Lung microvascular endothelial cell (primary cell): ENCODE measurements at places on chromosomes 7 and 10.

DNA sequence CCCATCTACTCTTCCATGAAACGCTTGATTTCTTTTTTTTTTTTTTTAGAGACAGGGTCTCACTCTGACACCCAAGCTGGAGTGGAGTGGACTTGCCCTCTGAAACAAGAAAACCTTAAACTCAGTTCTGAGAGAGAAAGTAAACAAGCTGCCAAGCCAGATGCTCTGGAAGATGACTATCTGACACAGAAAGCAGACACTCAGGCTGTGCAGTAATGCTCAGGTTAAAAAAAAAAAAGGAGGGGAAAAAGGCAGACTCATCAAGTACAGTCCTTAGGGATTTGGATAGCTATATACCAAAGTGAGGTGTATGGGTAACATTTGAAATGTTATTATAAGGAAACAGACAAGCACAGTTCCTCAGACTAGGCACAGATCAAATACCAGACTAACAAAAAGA lies 80.5 kb downstream of the IDE start:
- DNase-seq: no peak

- no peak for DNase-seq
These were observed 6.0 kb upstream of the GNB2 start for GRCh38 chr7:100667331-100668068.

DNA sequence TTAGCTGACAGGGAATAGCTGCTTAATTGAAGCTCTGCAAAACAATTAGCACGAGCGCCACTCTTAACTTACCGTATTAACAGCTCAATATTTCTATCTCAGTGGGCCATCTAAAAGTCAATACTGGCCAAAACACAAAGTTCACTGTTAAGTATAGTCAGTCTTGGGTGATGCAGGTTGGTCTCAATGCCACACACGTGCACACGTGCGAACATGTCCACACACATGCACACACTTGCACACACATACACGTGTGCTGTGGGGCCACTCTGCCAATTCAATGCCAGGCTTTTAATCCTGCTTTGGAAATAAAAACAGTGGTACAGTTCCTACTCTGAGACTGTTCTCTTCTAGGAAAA lies 105.1 kb downstream of the GRB10 start:
- no peak for DNase-seq

GRCh38 chr7:34136698-34137097 lies 231.4 kb downstream of the BMPER start:
- DNase-seq: no peak

DNA sequence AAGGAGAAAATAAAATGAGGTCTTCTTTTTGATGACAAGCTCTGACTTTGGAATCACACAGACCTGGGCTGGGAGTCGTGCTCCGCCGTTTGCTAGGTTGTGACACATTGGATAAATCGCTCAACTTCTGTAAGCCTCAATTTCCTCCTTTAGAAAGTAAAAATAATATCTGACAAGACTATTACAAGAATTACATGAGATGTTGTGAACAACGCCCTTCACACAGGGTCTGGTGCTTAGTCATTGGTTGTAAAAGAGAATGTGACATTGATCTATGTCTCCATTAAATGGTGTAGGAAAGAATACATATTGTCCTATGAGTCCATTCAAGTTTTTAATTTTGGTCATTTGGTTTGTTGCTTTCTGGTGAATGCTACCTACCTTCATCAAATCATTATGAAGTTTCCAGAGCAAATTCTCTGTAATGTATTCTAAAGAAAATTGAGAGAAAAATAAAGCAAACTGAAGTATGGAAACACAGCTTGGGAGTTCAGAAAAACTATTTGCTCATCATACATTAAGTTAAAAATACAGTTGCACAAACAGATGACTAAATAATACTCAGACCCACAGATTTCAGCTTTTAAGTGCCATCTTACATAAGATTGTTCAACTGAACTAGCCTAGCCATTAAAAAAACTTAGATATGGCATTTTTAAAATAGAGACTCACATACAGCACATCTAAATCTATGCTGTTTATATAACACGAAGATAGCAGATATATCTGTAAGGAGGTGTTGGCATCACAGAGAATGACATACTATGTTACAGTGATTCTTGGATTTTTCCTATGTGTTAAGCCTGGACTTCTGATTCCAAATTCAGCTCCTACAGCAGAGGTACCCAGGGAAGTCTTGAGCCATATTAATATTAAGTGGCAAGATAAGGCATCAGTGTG lies 12.3 kb upstream of the ADRB1 start:
- DNase-seq: peak; percentile 31

DNA sequence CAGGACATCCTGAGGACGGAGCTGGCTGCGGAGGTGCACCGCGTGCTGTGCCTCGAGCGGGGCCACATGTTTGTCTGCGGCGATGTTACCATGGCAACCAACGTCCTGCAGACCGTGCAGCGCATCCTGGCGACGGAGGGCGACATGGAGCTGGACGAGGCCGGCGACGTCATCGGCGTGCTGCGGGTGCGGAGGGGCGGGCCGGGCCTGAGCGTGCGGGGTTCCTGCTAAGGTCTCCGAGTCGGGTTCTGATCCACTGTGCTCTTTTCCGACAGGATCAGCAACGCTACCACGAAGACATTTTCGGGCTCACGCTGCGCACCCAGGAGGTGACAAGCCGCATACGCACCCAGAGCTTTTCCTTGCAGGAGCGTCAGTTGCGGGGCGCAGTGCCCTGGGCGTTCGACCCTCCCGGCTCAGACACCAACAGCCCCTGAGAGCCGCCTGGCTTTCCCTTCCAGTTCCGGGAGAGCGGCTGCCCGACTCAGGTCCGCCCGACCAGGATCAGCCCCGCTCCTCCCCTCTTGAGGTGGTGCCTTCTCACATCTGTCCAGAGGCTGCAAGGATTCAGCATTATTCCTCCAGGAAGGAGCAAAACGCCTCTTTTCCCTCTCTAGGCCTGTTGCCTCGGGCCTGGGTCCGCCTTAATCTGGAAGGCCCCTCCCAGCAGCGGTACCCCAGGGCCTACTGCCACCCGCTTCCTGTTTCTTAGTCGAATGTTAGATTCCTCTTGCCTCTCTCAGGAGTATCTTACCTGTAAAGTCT lies 10.4 kb downstream of the ATG9B start:
- DNase-seq: peak; percentile 58

GRCh38 chr10:48439581-48440041 lies 133.1 kb downstream of the MAPK8 start:
- peak; percentile 67 for DNase-seq

- no peak for DNase-seq
These were observed 58.8 kb upstream of the ADCY1 start for GRCh38 chr7:45515346-45515745.

- DNase-seq: no peak
These were observed 120.8 kb upstream of the HPS1 start for GRCh38 chr10:98567391-98568133.

DNA sequence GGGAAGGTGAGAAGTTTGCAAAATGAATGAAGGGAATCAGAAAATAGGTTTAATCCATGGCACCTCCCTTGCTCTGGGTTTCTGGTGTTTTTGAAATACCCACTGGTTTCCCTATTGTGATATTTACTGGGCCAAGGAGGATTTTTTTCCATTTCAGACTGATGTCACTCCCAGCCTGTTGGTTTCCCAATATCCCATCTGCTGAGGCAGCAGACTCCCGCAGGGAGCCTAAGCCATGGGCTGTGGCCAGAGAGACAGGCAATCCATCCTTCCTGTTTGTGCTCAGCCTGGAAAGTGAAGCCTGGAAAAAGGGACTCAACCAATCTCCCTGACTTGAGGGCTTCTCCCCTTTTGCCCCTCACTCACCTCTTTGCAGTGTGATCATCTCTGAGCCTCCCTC lies 22.8 kb downstream of the FAM107B start:
- DNase-seq: peak; percentile 79

- DNase-seq: no peak
These were observed 3.2 kb downstream of the HPSE2 start for GRCh38 chr10:99232360-99232999.

DNA sequence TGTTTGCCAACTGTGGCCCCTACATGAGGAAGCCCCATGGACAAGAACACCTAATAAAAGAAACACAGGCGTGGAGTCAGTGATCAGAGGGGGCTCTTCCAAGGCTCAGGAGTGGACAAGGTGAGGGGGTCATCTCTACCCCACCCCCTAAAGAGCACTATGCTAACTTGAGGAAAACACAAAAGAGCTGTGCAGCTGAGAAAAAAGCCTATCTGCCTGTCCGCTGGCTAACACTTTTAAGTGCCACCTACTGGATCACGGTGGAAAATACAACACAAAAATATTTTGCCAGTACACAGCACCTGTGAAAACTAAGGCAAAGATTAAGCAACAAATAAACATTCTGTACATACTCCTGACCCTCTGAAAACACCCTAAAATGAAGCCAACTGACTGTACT lies 53.1 kb upstream of the COBL start:
- peak; percentile 19 for DNase-seq

GRCh38 chr10:80492848-80493521 lies 38.9 kb downstream of the TSPAN14 start:
- DNase-seq: no peak

- no peak for DNase-seq
These were observed 284.9 kb upstream of the AOAH start for GRCh38 chr7:37009125-37009675.

- peak; percentile 90 for DNase-seq
These were observed 2.6 kb downstream of the ABCA13 start for GRCh38 chr7:48173756-48174382.

DNA sequence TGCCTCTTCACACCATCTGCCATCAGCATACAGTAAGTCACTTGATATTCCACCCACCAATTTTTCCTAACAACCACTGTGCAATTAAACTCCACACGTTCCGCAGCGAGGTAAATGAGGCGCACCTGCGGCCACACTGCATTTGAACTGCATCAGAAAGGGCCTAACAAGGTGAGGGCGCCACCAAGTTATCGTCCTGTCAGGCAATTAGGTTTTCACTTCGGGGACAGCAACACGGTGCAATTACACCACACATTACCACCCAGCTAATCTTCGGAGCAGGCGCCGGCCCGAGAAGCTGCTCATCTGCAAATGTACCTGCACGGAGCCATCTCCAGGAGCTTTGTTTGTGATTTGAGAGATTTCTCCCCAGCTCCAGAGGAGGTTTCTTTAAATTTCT lies 84.4 kb downstream of the EBF3 start:
- no peak for DNase-seq

DNA sequence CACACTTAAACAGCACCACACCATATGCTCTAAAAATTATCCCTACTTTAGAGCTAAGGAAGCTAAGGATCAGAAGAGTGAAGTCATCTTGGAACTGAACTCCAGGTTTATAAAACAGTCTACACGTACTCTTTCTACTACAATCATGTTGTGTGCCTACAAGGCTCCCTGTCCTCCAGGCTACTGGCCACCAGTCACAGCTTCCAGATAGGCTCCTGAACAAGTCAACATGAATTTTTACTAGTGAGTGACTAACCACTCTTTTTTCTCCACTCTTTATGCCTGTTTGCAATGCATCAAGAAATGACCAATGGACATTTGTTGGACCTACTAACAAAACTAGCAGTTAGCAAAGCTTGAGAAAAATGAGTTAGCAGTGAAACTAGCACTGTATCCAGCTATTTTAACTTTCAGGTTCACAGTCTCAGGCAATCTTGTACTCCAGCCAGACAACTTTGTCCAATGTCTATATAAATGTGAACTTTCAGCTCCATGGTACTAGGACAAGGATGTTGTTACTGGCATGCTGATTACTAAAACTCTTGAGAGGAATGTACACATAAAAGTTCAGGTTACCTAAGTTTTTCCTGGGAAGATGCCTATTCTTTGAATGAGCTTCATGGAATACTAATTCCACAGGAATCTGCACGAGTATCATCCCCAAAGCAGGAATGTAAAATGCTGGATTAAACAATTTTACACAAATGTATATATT lies 180.0 kb downstream of the BTAF1 start:
- peak; percentile 13 for DNase-seq

DNA sequence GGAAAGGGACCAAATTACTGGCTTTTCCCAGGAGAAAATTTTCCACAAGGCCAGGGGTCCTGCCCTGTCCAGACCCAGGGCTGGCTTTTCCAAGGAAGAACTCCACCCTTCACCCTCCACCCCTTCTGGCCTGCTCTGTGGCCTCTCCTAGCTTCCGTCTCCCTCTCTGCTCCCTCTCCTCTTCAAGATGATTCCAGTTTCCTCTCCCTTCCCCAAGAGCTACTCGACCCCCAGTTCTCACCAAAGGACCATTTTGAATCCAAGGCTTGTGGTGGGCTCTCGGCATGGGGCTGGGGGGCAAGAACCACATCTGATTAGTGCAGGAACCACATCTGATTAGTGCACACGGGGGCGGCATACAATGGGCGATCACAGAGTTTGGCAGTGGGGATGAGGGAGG lies 7.7 kb downstream of the CHAT start:
- no peak for DNase-seq

DNA sequence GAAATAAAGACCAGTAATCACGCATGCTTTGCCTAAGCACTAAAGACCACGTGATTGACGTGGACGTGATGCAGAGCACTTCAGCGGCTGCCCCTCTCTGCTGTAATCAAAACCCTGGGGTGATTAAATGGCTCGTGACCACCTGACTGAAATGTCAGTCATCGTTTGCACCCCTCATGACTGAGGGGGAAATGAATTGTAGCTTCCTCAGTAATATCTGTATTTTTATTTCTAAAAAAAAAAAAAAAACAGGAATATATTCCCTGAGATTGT lies 148.1 kb upstream of the RSU1 start:
- no peak for DNase-seq

GRCh38 chr10:44899450-44900080 lies 11.6 kb upstream of the TMEM72 start:
- DNase-seq: no peak

DNA sequence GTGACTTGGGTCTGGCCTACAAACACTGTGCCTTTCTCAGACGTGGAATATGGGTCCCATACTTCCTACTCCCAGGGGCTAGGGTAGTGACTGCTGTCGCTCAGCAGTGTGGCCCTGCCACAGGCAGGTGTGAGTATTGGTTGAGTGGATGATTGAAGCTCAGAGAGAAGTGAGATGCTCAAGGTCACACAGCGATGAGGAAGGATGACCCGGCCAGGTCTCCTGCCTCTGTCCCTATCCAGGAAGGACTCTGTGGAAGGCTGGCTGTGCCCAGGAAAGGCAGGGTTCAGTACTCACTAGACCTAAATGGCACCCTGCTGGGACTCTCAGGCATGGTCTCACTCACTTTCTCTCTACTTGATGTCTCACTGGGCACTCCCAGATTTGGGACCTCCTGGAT lies 2.8 kb downstream of the PRF1 start:
- no peak for DNase-seq

DNA sequence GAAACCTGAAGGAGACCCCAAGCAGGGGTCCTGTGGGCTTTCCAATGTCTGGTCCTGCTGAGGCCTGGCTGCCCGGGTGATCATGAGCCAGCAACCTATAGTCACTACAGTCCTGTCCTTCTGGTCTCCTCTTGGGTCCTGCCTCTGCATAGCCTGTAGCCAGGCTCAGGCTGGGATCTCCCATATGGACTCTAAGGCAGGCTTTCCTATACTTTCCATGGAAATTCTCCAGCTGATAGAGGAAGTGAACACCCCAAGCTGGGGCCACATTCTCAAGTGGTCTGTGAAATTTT lies 26.4 kb downstream of the ANXA8 start:
- DNase-seq: no peak

GRCh38 chr7:130079846-130080394 lies 9.6 kb downstream of the KLHDC10 start:
- DNase-seq: no peak
